ENCODE measurements at places on chromosomes 6 and 20.

GRCh38 chr20:45347936-45348778 lies at the start of gene SDC4:
Gene SDC4, minus strand, starts transcription at chr20:45348424. Its CDS starts 40 bp downstream, at chr20:45348384.
- DNase-seq, result peak; percentile 80

DNA sequence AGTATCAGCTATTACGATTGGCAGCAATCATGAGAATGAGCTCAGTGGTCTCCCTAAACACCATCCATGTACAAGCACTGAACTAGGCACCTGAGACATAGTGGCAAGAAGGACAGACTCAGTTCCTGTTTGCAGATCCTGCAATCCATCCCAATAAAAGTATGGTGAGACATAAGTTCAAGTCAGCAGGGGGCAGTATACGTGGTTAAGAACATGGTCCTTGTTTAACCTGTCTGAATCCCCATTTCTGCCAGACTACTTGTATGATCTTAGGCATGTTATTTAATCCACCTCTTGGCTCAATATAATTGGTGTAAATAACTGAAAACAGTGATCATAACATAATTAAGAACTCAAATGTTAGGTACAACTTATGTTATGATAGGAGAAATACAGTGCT lies 33.2 kb upstream of the PNISR start:
- no peak for DNase-seq

DNA sequence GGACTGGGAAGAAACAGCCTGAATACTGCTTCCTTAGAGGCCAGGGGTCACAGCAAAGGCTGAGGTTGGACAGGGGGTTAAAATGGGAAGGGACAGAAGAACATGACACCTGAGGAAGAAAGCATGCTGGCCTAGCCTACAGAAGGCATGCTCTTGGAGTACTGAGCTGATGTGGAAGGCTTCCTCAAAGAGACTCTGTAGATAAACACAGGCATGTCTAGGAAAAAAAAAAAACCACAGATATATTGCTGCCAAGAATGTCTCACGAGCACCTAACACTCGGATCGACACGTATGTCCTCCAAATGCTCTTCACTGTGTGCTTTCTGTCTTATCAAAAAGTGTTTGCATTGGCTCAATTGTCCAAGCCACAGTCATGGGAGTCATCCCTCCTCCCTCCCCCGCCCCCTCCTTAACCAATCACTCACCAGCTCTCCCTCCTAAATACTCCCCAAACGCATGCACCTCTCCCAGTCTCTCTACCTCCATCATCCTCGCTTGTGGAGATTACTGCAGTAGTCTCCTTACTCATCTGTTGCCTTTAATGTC lies 101.1 kb upstream of the LRFN2 start:
- DNase-seq, result no peak

DNA sequence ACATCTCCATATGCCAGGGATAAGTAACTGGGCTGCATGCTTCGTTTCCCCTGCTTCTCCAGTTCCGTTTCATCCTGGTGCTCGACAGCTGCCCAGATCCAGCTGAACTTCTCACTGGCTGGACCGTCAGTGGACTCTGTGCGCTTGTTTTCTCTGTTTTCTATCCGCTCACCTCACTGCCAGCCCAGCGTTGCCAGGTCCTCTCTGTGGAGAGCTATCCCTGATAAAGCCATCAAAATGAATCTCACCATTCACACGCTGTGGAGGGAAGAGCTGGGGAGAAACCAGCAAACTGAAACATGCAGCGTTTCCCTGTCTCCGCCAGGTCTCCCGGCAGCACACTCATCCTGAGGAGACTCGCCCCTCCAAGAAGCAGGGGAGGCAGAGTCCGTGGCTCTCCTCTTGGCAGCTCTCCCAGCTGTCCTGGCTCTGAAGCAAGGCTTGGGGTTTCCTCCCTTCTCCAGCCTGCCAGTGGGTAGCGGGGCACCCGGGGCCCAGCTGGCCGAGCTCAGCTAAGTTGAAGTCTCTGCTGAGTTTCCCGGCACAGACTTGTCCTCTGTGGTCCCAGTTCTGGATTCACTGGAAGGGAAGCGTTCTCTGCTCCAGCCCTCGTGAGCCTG lies 160.9 kb downstream of the DTNBP1 start:
- DNase-seq, result no peak

GRCh38 chr6:84027340-84028181 lies 6.0 kb upstream of the MRAP2 start:
- DNase-seq, result peak; percentile 37

GRCh38 chr6:106411643-106412200 lies 51.2 kb downstream of the CRYBG1 start:
- no peak for DNase-seq

- DNase-seq, result no peak
Observed at GRCh38 chr20:15494851-15495250, 1078.4 kb downstream of the KIF16B start.

- DNase-seq, result no peak
Observed at GRCh38 chr20:24776755-24777271, 172.3 kb upstream of the CST7 start.

DNA sequence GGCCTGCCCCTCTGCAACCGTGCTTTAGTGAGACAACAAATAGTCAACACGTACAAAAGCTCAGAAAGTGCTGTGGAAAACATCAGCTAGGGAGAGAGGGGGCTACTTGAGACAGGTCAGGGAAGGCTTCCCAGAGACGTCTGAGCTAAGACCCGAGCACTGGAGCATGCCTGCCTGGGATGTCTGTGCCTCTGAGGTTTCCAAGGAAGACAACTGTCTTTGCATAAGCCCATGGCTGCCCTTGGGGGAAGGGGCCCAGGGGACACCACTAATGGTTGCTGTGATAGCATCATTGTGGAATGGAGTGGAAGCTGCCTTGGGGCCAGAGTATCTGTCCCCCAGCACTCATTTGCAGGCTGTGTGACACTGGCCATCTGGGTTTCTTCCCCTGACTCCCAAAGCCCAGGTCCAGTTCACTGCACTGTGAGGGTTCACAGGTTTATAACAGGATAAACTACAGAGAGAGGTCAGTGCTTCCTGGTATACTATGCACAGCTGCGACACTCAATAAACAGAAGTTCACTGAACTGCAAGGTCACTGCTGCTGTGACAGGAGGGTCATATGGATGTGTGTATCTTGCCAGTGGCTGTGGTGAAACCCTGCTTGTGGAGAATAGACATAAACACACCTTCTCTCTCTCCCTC lies 1.5 kb upstream of the ARFGEF2 start:
- DNase-seq, result no peak

DNA sequence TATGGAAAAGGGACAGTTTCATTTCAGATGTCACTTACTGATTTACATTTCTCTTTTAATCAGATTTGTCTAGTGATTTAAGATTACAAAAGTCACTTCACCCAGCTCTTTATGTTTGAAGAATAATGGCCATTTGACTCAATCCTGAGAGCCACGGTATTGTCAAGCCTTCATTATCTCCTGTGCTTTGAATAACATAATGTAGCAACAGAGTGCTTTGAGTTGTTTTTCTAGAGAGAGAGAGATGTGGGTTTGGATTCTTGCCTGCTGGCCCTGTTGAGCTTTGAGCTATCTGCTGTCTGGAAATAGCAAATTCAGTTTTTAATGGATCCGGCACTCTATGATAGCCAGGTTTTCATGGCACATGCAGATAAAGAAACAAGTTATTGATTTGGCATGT lies 478.4 kb upstream of the SOX4 start:
- no peak for DNase-seq

GRCh38 chr20:50350510-50351249 lies 159.5 kb upstream of the PTPN1 start:
- DNase-seq, result no peak

- no peak for DNase-seq
Observed at GRCh38 chr20:16111852-16112412, 461.3 kb downstream of the KIF16B start.

DNA sequence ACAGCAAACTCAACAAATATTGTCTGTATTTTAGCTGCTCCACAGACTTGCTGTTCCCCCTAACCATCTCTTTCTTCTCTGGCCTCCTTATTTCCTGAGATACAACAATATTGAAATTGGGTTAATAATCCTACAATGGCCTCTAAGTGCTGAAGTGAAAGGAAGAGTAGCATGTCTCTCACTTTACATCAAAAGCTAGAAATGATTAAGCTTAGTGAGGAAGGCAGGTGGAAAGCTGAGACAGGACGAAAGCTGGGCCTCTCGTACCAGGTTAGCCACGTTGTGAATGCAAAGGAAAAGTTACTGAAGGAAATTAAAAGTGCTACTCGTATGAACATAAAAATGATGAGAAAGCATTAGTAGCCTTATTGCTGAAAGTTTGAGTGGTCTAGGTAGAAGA lies 63.8 kb downstream of the ELOVL5 start:
- no peak for DNase-seq

GRCh38 chr20:40893610-40894236 lies 134.9 kb upstream of the TOP1 start:
- DNase-seq, result no peak
